Kidney epithelial cell (primary cell): ENCODE measurements at places on chromosomes 16 and 17. TPM values are rescaled to one million over a fixed set of nuclear protein-coding genes. Genes with fewer than 3 reads are reported as not detected.
A peak's percentile ranks its signal among the peaks of the same experiment; 100 is the strongest.

- DNase-seq, result no peak
Measured at GRCh38 chr16:52581530-52581929, 34.6 kb upstream of the TOX3 start.

GRCh38 chr16:69217433-69217832 is 30.5 kb downstream of the SNTB2 start:
- DNase-seq, result peak; percentile 12

Gene TMC8
- 5.5 and 6.4 TPM in 2 replicates for total RNA-seq

- no peak for DNase-seq
Measured at GRCh38 chr16:13594823-13595222, 325.1 kb upstream of the ERCC4 start.

Gene GRAP
- total RNA-seq, result 1.2 and 1.6 TPM in 2 replicates
